ENCODE measurements at places on chromosomes 16 and 17. TPM values are rescaled to one million over a fixed set of nuclear protein-coding genes. Genes with fewer than 3 reads are reported as not detected.

Gene C17orf50
- total RNA-seq: not detected

Gene MYH11
- total RNA-seq: 0.32 TPM

Gene C17orf78
- not detected for total RNA-seq

Gene DBNDD1
- total RNA-seq: 17.5 TPM

Gene MT4
- not detected for total RNA-seq

Gene CACNA1G
- total RNA-seq: not detected

Gene AOC2
- total RNA-seq: 0.69 TPM

Gene CEP112
- total RNA-seq: 12.3 TPM

Gene FBXW10B
- total RNA-seq: 0.32 TPM

Gene RPL23
- total RNA-seq: 1,591 TPM

Gene OR1F1
- total RNA-seq: not detected

Gene KRT27
- not detected for total RNA-seq

Gene DNASE1L2
- total RNA-seq: 0.32 TPM

Gene TBX6
- 0.19 TPM for total RNA-seq

Gene CASKIN1
- total RNA-seq: not detected

Gene TNP2
- not detected for total RNA-seq

Gene TNFRSF13B
- not detected for total RNA-seq

Gene RAC3
- 13.1 TPM for total RNA-seq

Gene GAS2L2
- not detected for total RNA-seq

Gene KRT20
- not detected for total RNA-seq

Gene SLC22A31
- total RNA-seq: not detected

Gene MSLN
- total RNA-seq: not detected

Gene RIPOR1
- total RNA-seq: 45.2 TPM

Gene BMERB1
- total RNA-seq: 9.9 TPM

Gene ACSM3
- 1.4 TPM for total RNA-seq

Gene MT1G
- not detected for total RNA-seq

Gene SMTNL2
- not detected for total RNA-seq

Gene MFSD6L
- 0.13 TPM for total RNA-seq

Gene KRT9
- 0.06 TPM for total RNA-seq

Gene PTGES3L
- total RNA-seq: 0.16 TPM

Gene TMEM235
- 0.16 TPM for total RNA-seq

Gene DBF4B
- total RNA-seq: 4.5 TPM

Gene TOM1L2
- total RNA-seq: 30.0 TPM

Gene ACTG1
- total RNA-seq: 9,439 TPM

Gene HBA1
- total RNA-seq: not detected

Gene GRB7
- total RNA-seq: 0.16 TPM

Gene SLC25A10
- 13.9 TPM for total RNA-seq

Gene PRSS8
- total RNA-seq: not detected

Gene MT1E
- total RNA-seq: 64.6 TPM

Gene MEFV
- 0.13 TPM for total RNA-seq

Gene ADGRG1
- 33.0 TPM for total RNA-seq

Gene NACA2
- total RNA-seq: not detected

Gene HSD11B2
- 0.38 TPM for total RNA-seq

Gene MT1H
- not detected for total RNA-seq

Gene KRT28
- not detected for total RNA-seq

Gene CPHXL2
- total RNA-seq: not detected

Gene MYOCD
- total RNA-seq: 2.2 TPM

Gene ABCA8
- total RNA-seq: 0.25 TPM

Gene MYL4
- total RNA-seq: 1.6 TPM

Gene ENPP7
- total RNA-seq: not detected

Gene SSTR5
- total RNA-seq: 0.50 TPM

Gene KRTAP1-1
- total RNA-seq: not detected

Gene CBX2
- 12.5 TPM for total RNA-seq

Gene FBXW10
- total RNA-seq: not detected

Gene C16orf96
- not detected for total RNA-seq

Gene TEKT1
- total RNA-seq: not detected

Gene SNX20
- total RNA-seq: not detected

All from bladder microvascular endothelial cell (primary cell).